ENCODE measurements at places on chromosomes 11 and 22. TPM values are rescaled to one million over a fixed set of nuclear protein-coding genes. Genes with fewer than 3 reads are reported as not detected.

The SEZ6L gene
- total RNA-seq, result 0.57 TPM

The RASGRP2 gene
- total RNA-seq, result 40.3 TPM

The SHISAL1 gene
- total RNA-seq, result 2.7 TPM

The C11orf42 gene
- not detected for total RNA-seq

The C1QTNF4 gene
- 9.5 TPM for total RNA-seq

The LRP5 gene
- total RNA-seq, result 41.9 TPM

The JHY gene
- 1.4 TPM for total RNA-seq

Measured in WTC11 (cell line).